CD14-positive monocyte (primary cell): ENCODE measurements at places on chromosomes 2 and 18.

- DNase-seq, result no peak
Measured at GRCh38 chr2:181114021-181114420, 133.6 kb downstream of the UBE2E3 start.

DNA sequence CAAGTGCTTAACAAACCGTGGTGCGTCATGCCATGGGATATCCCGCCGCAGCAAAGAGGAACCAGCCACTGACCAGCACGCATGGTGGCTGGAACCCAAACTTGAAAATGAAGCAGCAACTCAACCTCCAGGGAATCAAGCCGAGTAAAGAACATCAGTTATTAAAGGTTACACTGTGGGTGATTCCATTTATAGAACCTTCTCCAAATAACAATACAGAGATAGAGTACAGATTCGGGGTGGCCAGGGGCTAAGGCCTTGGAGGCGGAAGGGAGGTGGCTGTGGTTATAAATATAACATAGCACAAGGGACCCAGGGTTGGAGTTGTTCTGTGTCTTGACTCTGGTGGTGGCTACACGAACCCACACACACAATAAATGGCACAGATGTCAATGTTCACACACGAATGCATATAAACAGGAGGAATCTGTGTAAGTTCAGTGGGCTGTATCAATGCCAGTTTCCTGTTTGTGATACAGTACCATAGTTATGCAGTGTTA is 123.1 kb downstream of the EIPR1 start:
- DNase-seq, result no peak

GRCh38 chr2:174535083-174535482 is 48.3 kb upstream of the GPR155 start:
- DNase-seq, result no peak

- no peak for DNase-seq
Measured at GRCh38 chr2:182667315-182667695, 48.8 kb upstream of the DNAJC10 start.

GRCh38 chr2:205633994-205634393 is 48.3 kb upstream of the NRP2 start:
- DNase-seq, result no peak

DNA sequence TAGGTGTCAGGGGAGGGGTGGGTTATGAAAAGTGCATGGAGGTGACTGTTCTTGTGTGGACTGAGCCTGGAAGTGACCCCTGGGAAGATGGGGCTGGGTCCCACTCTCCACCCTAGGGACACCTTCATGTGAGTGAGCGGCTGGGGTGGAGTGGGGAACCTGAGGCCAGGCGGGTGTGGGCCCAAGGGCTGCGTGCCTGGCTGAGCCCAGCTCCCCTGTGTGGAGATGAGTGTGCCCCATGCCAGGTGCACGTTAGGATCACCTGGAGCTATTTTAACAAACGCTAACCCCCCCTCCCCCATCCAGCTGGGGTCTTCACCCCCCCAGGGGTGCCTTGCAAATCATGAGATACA is 26.5 kb downstream of the ZAP70 start:
- no peak for DNase-seq

DNA sequence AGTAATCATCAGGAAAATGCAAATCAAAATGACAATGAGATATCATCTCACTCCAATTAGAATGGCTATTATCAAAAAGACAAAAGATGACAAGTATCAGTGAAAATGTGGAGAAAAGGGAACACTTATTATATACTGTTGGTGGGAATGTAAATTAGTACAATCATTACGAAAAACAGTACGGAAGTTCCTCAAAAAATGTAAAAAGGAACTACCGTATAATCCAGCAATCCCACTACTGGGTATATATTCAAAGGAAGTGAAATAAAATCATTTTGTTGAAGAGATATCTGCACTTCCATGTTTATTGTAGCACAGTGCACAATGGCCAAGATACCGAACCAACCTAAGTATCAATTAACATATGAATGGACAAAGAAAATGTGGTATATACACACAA is 52.4 kb upstream of the TEX51 start:
- peak; percentile 23 for DNase-seq

- DNase-seq, result no peak
Measured at GRCh38 chr2:46781468-46782189, 134.0 kb downstream of the MCFD2 start.

- DNase-seq, result no peak
Measured at GRCh38 chr2:174827371-174828369, 63.4 kb upstream of the CHRNA1 start.

- no peak for DNase-seq
Measured at GRCh38 chr2:107290041-107290440, 404.1 kb upstream of the ST6GAL2 start.

GRCh38 chr2:211187602-211188001 is 631.2 kb downstream of the CPS1 start:
- DNase-seq, result no peak

DNA sequence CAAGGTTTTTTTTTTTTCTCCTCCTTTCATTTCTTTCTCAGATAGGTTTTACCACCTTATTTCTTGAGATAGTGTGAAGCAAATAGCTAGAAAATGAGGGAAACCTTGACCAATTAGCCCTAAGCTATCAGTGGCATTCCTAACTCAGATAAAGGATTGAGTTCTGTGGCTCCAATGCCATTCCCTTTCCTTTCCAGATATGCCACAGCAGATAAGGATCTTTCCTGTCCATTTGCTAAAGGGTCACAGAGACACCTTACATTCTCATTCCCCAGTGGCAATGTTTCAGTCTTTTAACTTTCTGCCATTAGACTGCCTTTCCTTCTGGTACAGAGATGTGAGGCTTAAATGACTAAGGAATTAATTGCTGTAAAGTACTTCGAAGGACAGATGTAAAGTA is 81.7 kb downstream of the MGAT5 start:
- DNase-seq, result no peak

DNA sequence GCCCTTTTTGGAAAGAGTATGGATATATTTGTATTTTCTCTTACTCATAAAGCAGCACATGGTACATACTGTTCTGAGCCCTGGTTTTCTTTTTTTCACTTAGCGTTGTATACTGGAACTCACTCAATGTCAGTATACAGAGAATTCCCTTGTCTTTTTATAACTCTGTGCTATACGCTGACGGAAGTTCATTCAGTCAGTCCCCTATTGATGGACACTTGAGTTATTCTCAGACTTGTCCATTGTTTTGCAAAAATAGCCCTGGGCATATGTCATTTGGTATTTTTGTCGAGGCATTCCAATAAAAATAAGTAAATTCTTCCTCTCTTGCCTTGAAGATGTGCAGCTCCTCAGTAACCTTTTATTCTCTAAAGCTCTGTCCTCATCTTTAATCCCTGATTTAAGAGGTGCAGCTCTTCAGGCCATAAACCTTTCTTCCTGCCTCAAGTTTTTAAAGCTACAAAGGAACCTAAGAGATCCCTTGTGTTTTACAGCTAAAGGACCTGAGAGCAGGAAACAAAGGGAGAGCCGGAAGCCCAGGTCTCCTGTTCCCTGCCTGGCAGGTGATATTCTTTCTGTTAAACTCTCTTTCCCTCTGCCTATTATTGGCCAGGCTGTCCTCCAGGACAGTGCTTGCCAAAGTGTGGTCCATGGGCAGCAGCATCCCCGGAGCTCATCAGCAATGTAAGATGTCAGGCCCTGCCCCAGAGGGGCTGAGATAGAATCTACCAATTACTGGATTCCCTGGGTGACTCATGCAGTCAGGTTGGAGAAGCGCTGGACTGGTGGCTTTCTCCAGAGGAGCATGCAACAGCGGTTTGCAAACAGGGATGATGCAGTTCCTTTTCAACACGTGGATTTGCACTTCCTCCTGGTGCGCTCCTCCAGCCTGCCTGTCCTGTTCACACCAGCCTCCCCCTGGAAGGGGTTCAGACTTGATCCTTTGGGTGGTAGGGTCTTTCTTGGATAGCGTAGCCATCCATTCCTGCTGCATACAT is 158.0 kb downstream of the NEDD4L start:
- DNase-seq, result no peak

DNA sequence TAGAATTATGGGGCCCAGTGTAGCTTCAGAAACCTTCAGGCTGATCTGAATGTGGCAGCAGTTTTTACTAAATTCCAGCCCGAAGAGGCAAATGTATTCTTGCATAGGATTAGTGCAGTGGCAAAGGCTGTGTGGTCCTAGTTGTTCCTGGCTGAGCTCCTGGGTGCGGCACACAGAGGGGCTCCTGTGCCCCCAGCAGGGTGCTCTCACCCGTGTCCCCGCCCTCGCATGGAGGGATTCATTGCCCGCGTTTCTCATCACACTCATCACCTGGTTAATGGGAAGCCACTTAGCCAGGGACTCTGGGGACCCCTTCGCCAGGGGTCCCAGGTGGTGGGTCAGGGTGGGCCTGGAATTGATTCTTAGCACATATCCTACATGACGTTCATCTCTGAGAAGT is 3.9 kb downstream of the KCNG2 start:
- no peak for DNase-seq

DNA sequence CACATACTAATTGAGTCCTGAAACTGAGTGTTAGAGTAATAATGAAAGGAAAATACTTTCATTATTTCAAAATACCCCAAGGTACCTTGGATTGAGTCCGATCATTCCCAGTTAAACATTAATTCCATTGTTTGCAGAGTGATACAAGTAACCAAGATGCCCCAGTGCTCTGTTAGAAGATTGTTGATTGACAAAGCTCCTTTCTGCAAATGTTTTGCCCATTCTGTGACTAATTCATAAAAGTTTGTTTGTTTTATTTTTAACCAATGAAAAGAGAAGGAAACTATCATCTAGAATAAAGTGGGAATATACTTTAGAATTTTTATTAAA is 124.0 kb downstream of the GULP1 start:
- DNase-seq, result no peak

DNA sequence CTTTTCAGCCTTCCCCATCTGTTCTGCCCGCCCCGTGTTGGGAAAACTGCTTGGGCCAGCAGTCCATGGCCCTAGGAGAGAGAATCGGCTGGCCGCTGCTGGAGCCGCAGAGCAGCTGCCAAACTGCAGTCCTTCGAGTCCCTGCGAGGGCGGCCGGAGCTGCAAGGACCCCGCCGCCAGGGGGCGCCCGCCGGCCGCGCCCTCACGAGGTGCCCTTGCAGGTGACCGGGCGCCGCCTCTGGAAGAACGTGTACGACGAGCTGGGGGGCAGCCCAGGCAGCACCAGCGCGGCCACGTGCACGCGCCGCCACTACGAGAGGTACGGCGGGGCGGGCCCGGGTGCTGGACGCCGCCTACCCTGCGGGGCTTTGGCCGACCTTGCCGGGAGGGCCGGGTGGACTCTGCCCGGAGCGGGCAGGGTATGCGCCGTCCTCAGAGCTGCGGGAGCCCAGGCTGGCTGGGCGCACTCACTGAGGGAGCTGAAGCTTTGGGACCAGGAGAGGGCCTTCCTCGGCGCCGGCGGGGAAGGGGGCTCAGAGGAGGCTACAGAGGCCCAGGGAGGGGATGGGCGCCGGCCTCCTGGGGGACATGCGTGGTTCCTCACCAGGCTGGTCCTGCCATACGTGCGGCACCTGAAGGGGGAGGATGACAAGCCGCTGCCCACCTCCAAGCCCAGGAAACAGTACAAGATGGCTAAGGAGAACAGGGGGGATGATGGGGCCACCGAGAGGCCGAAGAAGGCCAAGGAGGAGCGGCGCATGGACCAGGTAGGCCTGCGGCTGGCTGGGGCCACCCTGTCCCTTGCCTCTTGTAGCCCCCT is 13.6 kb downstream of the ARID5A start:
- DNase-seq, result no peak

GRCh38 chr2:66408905-66409304 is 26.0 kb upstream of the MEIS1 start:
- no peak for DNase-seq

- DNase-seq, result no peak
Measured at GRCh38 chr2:105176429-105176828, 65.1 kb upstream of the GPR45 start.

- no peak for DNase-seq
Measured at GRCh38 chr2:8612734-8613179, 69.1 kb upstream of the ID2 start.

- no peak for DNase-seq
Measured at GRCh38 chr2:41763141-41763540, 284.7 kb upstream of the PKDCC start.

DNA sequence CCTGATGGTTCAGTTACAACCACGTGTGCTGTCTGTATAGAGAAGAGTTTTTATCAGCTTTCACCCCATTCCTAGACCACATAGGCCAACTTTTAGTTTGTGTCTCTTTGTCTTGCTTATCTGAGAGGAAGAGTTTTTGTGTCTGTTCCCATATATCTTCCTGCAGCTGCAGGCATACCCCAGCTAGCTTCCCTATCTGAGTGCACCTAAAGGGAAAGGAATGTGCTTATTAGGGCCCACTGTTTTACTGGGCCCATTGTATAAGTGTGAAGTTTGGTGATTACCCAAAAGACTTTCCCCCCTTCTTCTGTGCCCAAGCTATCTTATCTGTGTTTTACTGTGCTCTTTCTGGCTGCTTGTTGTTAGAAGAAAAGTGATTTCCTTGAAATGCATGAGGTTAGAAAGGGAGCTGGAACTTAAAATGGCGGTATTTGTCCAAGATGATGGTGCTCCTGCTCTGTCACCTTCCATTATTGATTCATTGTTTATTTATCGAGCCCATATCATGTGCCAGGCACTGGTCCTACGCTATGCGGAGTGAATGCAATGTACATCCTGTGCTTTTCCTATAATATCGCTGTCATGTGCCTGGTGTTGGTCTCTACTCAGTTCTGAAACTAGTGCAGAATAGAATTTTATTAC is 57.2 kb downstream of the NYAP2 start:
- DNase-seq, result no peak

GRCh38 chr2:218149848-218150440 is 16.8 kb downstream of the CXCR1 start:
- DNase-seq, result no peak

- DNase-seq, result no peak
Measured at GRCh38 chr2:206088248-206088647, 2.3 kb upstream of the INO80D start.

- no peak for DNase-seq
Measured at GRCh38 chr18:3069671-3070433, 56.9 kb upstream of the LPIN2 start.

GRCh38 chr18:49681387-49681786 is 119.5 kb downstream of the LIPG start:
- no peak for DNase-seq

DNA sequence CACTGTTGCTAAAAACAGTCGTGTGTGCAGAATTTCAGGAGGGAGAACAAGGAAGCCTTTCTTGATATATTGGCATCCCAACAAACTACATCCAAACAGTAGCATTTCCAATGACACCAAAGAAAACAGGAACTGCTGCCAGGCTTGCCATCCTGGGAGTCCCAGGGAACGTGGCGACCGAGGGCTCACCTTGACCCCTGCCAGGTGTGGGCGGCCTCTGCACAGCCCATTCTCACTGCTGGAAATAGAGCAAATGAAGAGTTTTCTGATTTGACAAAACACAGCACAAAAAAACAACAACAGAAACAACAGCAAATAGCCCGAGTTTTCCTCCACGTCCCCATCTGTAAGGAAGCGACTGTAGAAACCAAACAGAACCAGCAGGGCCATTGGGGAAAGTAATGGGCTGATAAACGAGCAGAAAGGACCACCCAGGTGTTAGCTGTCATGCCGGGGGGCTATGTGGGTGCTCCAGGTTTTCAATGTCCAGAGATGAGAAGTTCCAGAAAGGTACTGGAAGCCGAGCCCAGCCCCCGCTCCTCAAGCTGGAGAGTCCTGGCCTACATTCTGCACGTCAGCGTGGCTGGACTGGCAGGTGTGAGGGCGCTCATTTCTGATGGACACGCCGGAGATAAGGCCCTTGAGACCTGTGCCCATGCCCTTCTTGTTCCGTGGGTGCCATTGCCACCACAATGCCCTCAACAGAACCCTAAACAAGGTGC is 80.8 kb downstream of the TWIST2 start:
- no peak for DNase-seq

GRCh38 chr2:44655401-44655864 is 286.1 kb upstream of the SIX3 start:
- no peak for DNase-seq
